CD4-positive, alpha-beta T cell treated with Interleukin-10 for 1 hour (primary cell): ENCODE measurements at places on chromosomes 16 and 17.

DNA sequence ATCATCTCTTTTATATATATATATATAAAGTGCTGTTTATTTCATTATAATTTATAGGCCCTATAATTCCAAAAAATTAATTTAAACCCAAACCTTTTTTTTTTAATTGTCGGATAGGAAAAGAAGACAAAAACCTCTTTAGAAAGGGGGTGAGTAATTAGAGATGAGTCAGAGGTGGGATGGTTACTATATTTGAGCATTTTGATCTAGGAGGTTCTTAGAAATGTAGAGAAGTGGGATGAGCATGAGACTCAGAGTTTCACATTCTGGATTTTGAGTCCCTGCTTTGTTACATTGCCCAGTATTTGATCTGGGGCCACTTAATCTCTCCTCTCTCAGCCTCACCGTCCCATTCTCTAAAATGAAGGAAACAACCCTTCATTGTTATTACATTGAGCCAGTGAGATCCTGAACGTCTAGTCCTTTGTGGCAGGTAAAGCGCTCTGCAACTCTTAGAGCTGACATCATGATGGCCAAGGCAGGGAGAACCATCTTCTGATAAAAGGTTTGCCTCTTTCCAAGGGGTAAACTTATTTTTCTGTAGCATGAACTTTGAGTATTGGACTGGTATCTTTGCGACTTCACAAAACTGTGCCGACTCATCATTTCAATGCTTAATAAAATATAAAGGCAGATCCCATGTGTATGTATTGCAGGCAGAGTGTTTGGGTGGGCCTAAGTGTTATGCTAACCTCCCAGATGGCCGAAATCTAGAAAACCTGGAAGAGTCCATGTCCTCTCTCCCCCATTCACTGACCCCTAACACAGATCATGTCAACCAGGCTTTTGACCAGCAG, 21.3 kb downstream of the HS3ST3B1 start:
- DNase-seq: no peak

GRCh38 chr16:49495596-49496355, 122.2 kb downstream of the C16orf78 start:
- DNase-seq: no peak

DNA sequence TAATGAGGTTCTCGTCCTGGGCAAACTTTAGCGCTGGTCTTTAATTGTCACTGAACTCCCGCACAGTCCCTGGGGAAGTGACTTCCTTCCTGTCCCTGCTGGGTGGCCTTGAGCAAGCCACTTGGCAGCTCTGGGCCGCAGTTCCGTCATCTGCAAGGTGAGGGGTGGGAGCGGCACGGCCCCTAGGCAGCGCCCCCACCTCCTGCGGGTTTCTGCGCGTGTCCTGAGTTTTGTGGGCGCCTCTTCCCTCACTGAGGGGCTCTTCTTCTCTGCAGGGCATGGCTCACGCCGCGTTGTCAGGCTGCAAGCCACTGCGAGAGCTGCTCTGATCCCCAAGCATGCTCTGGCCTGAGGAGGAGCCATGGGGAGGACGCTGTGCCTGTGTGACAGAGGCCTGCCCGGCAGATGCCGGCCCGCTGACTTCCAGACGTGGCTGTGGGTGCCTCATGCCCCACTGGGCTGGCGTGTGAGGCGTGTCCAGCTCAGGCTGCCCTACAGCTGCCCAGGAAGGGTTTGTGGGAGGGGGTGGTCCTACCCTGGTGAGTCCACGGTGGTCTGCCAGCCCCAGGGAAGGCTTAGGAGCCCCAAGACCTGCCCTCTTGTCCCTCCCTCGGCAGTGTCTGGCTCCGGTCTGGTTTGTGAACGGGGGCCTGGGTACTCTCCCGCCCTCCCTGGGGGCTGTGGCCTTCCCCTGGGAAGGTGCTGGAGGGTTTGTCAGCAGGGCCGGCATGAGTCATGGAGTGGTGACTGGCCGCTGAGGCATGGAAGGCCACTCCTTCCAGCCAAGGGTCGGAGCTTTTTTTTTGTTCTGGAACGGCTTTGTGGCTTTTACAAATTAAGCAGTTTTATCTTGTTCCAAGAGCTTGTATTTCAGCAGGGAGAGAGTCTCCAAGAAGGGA, 182.0 kb downstream of the SEC14L1 start:
- DNase-seq: no peak

GRCh38 chr16:381012-381788, 578 bp downstream of the PGAP6 start:
- no peak for DNase-seq

GRCh38 chr17:74690409-74690825, 22.3 kb downstream of the CD300LF start:
- no peak for DNase-seq

- no peak for DNase-seq
Observed at GRCh38 chr16:576197-576822, 6.5 kb downstream of the PIGQ start.

- no peak for DNase-seq
Observed at GRCh38 chr17:76812968-76813367, 55.2 kb upstream of the MGAT5B start.

DNA sequence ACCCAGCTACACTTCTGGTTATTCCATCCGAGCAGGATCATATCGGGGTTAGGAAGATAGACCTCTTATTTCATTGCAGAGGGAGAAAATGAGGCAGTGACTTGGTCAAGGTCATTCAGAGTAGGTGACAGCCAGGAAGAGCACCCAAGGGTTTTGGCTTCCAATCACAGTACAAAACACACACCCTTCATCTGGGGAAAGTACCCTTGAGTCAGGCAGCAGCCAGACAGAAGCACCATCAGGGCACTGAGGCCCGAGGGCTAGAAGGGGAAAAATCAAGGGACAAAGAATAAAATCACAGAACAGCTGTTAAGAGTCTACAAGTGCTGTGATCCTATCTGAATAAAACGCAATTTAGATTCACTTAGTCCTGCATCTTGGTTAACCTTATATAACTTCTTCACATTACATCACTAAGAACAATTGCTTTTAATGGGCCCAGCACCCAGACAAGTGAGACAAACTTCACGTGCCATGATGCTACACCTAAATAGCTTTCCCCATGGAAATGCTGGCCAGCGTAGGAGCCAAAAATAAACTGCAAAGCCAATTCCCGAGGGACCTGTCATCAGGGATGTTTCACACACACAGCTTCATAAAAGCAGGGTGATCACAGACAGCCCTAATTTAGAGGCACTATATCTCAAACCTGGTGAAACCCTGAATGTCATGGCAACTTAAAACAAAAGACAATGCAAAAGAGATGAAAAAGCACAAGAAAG, 4.9 kb downstream of the UBE2O start:
- DNase-seq: no peak

DNA sequence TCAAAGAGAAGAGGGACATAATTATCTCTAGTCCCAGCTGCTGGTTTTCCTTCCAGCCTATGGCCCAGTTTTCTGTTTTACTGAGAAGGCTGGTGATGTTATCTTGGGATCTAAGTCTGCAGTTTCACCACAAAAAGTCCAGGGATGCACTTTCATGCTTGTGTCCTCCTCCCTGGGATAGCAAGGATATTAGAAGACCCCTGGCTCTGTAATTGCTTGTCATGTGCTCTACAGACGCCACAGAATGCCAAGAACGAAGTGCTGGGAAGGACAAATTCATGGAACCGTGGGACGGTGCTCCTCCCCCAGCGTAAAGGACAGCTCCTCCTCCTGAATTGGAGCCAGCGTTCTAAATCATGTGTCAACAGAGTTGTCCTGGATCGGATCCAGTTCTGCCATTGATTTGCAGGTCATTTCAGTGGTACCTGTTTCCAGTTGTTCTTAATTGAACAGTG, 8.6 kb downstream of the MAPT start:
- no peak for DNase-seq

- DNase-seq: peak; percentile 65
Observed at GRCh38 chr16:23847948-23848347, 12.2 kb downstream of the PRKCB start.

- no peak for DNase-seq
Observed at GRCh38 chr16:11551842-11552241, 34.9 kb downstream of the LITAF start.

GRCh38 chr16:56258508-56259424, 67.5 kb downstream of the GNAO1 start:
- DNase-seq: no peak

- no peak for DNase-seq
Observed at GRCh38 chr16:52748741-52749140, 201.8 kb upstream of the TOX3 start.

DNA sequence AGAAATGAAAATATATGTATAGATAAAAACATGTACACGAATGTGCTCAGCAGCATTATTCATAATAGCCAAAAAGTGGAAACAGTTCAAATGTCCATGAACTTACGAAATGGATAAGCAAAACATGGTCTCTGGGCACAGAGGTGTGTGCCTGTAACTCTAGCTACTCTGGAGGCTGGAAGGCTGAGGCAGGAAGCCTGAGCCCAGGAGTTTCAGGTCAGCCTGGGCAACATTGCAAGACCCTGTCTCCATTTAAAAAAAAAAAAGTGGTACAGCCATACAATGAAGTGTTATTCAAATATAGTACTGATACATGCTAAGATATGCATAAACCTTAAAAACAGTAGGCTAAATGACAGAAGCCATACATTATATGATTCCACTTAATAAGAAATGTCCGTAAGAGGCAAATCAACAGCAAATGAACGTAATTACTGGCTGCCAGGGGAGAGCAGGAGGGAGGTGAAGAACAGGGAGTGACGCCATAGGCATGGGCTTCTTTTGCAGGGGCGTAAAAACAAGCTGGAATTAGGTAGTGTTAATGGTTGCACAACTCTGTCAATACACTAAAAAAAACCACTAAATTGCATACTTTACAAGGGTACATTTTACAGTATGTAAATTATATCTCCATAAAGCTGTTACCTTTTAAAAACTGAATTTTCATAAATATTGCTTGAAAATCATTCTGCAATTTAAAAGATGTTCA, 87.2 kb upstream of the PLEKHM1 start:
- no peak for DNase-seq

GRCh38 chr16:49919327-49919726, 63.4 kb upstream of the ZNF423 start:
- DNase-seq: no peak

DNA sequence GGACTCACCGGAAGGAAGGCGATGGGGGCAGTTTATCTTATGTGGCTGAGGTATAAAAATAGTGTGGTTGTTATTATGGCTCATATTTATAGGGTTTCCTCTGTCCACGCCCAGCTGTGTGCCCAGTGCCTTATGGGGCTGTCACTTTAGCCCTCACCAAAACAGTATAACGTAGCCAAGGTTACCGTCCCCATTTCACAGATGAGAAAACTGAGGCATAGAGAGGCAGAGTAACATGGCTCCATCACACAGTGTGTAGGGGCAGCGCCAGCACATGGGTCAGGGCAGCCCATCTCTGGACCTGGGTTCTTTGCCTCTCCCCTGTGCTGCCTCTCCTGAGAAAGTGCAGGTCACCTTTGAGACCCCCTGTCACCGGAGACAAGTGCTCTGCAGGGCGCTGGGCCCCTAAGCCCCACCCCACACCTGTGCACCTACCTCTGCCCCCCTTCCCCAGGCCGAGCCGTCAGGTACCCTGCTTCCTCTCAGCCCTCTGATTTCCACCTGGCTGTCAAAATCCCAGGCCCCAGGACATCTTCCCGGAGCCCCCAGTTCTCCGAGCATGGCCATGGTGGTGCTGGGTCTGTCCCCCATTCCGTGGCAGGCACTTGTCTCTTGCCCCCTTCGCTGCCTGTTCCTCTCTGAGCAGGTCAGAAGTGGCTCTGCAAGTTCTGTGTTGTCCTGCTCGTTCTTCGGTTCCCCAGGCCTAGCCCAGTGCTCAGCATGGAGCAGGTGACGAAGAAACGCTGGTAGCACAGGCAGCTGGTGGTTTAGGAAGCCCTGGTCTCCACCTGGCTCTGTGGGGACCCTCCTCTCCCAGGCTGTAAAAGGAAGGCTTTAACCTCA, 7.2 kb downstream of the KIAA0513 start:
- DNase-seq: no peak

GRCh38 chr17:48139944-48140343, 32.4 kb downstream of the SNX11 start:
- DNase-seq: no peak

DNA sequence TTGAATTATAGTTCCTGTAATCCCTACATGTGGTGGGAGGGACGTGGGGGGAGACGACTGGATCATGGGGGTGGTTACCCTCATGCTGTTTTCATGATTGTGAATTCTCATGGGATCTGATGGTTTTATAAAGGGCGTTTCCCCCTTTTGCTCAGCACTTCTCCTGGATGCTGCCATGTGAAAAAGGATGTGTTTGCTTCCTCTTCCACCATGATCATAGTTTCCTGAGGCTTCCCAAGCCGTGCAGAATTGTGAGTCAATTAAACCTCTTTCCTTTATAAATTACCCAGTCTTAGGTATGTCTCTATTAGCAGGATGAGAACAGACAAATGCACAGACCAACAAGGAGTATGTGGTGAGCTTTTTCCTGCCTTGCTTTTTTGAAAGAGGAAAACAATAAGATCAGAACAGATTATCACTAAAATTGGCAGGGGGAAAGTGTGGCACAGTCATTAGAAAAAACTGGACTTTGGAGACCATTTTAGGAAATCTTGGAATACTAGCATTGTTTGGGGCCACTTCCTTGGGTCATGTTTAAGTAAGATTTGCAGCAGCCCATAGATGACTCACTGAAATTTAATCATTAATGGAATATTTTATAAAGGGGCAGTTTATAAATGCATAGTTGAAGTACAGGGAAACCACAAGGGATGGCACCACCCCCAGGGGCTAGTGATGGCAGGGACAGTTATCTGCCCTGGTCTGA, 352.8 kb downstream of the CDH13 start:
- no peak for DNase-seq

DNA sequence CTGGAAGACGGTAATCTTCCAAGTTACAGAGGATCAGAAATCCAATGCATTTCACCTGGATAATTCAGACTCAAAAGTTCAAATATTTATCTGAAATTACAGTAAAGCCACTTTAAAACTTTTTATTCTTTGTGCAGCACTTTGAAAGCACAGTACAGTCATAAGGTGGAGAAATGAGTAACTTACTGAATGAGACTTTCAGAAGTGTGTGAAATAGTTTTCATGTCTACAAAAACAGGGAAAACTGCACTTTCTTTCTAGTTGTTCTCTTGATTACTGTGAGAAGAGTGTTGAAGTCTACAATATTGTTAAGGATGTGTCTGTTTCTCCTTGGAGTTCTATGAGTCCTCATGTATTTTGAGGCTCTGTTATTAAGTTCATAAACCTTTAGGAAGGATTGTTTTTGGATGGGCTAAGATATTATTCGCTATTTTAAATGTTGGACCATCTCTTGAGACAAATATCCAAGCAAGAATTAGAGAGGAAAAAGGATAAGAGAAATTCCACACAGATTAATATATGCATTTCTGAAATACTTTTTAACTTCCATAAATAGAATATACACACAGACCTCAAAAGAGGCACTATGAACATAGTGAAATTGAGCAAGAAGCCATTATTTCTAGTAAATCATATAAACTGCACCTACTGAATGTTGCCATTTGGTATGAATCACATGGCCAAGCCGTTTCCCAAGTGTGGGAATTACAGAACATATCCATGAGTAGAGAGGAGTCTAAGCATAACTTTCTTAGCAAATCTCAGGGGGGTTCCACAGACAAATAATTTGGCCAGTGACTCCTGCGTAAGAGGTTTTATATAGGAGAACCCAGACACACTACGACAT, 83.6 kb upstream of the PLEKHM1 start:
- DNase-seq: no peak
